NCI-H510A treated with DMSO at 0.1 percent for 48 hours (cell line): ENCODE measurements at places on chromosomes 6 and 20.

DNA sequence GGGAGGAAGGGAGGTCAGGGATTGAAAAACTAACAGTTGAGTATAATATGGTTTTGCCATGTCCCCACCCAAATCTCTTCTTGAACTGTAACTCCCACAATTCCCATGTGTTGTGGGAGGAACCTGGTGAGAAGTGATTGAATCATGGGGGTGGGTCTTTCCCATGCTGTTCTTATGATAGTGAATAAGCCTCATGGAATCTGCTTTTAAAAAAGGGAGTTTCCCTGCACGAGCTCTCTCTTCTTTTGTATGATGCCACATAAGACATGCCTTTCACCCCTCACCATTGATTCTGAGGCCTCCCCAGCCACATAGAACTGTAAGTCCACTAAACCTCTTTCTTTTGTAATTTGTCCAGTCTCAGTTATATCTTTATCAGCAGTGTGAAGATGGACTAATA lies 833.4 kb upstream of the MAP3K7 start:
- DNase-seq, result no peak

- no peak for DNase-seq
These were observed 216.5 kb downstream of the PTPRK start for GRCh38 chr6:128303870-128304269.

GRCh38 chr6:111417946-111418345 lies 65.1 kb downstream of the REV3L start:
- no peak for DNase-seq

GRCh38 chr6:159679091-159680077 lies 13.7 kb downstream of the SOD2 start:
- DNase-seq, result no peak

DNA sequence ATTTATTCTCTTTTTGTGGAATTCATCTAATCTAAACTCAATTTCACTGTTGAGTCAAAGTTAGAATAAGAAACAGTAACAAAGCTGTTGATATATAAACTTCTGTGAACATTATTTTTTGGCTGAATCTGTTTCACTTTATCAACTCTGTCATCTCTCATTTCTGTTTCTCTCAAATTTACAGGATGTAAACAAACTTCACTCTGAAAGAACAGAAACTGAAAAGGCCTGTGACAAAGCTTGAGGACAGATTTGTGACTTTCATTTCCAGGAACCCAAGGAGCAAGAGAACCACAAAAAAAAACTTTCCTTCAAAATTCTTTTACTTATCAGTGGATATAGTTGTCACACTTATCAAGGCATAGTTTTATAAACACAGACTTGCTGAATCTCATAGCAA lies 447.9 kb upstream of the OPRM1 start:
- no peak for DNase-seq

GRCh38 chr6:23533944-23534343 lies 592.1 kb upstream of the NRSN1 start:
- DNase-seq, result no peak

DNA sequence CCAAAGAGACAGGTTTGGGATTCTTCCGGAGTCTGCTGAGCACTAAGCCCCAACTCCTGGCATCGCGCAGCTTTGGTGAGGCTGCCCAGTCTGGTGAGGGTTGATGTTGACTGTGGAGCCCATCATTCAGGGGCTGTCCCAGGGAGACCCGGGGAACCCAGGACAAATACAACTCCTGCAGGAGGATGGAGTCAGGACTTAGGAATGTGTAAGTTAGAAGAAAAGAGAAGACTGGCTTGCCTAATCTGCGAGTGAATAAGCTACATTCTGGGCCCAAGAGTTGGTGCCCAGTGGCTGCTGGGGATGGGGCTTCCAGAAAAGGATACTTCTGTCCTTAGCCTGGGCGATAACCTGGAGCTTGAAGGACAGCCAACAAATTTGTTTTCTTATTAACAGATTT lies 47.9 kb downstream of the STK35 start:
- no peak for DNase-seq

DNA sequence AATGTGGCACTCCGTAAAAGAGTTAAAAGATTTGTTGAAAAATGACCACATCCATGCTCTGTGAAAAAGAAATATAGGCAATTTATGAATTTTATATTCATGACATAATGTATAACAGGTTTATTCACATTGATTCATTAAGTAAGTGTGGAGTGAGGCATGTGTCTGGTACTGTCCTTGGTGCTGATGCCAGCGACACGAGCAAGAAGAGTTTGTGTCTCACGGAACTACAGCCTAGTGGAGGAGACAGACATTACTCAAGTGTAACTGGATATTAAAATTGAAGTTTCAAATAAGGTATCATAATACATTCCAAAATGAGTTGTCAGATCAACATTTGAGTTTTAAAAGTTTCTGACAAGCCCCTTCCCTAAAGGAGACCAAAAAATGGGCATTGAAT lies 158.2 kb upstream of the PRND start:
- no peak for DNase-seq

GRCh38 chr6:2132416-2132815 lies 113.0 kb downstream of the GMDS start:
- no peak for DNase-seq

DNA sequence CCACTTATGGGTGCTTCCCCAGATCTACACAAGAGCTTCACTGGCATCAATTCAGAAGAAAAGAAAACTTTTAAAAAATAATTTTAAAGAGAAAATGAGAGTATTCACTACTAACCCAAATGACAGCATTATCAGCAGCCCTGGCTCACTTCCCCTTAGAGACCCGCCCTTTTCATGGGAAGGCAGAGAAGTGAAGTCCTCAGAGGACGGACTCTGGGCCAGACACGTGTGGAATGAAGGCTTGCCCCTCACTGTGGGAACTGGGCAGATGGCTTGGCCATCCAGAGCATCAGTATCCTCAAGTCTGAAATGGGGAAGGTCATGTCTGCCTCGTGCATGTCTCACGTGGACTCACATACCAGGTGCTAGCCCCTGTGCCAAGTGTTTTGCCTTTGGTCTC lies 63.5 kb downstream of the JAG1 start:
- no peak for DNase-seq

DNA sequence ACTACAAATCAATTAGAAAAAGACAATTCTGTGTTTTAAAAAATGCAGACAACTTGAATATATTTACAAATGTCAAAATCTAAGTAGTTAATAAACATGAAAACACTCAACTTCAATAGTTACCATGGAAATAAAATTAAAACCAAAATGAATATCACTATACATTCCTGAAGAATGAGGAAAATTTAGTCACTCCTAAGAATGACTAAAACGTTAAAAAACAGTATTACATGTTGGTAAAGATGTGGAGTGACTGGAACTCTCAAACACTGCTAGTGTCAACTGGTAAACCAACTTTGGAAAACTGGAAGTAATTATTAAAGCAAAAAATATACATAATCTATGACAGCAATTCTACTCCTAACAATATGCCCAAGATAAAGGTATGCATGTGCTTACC lies 36.3 kb downstream of the AHI1 start:
- no peak for DNase-seq

DNA sequence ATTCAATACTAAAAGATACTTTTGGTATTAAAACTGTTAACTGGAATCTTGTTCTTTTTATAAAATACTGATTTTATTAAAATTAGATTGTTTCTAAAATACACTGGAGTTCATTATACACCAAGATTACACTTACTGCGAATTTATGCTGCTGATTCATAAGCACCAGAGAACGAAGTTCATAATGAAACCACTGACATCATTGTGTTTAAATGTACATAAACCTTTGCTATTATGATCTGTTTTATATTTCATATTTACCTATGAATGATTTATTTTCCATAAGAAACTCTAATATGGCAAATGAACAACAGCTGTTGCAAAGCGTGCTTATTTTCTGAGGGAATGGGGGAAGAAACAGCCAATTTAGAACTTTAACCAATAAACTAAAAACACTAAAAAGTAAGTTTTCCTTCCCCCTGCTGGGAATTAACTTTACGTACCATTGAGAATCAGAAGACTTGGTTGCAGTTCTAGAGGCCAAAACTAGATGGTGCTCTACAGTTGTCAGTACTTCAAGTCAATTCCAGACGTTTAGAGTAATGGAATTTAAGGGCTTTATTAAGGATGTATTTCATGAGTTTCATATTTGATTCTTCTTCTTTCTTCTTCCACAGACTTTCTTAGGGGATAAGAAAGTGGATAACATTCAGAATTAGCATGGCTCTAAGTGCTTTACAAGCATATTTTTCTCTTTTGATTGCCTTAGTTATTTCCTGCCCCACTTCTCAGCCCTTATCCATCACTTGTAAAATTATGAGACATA lies 30.8 kb upstream of the COL19A1 start:
- peak; percentile 10 for DNase-seq

DNA sequence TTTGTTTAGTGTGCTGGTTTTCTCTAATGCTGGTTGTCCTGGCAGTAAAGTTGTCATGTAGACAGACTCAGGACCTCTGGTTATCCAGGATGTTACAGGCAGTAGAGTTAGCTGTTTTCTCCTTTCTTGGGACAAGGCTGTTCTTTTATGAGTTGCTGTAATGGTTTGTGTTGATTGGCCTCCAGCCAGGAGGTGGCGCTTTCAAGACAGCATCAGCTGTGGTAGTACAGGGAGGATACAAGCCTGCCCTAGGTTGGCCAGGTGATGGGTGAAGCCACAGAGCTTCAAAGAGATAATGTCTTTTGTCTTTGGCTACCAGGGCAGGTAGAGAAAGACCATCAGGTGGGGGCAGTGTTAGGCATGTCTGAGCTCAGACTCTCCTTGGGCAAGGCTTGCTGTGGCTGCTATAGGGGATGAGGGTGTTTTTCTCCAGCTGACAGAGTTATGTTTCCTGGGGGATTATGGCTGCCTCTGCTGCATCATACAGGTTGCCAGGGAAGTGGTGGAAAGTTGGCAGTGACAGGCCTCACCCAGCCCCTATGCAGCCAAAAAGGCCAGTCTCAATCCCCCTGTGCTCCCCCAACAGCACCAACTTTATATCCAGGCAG lies 127.2 kb upstream of the TAB2 start:
- DNase-seq, result no peak

- no peak for DNase-seq
These were observed 197.7 kb upstream of the CDH4 start for GRCh38 chr20:61054411-61054810.

- no peak for DNase-seq
These were observed 694 bp downstream of the MRPS18B start for GRCh38 chr6:30618270-30618797.
